Effector CD4-positive, alpha-beta T cell (primary cell): ENCODE measurements at places on chromosomes 12 and 14.

DNA sequence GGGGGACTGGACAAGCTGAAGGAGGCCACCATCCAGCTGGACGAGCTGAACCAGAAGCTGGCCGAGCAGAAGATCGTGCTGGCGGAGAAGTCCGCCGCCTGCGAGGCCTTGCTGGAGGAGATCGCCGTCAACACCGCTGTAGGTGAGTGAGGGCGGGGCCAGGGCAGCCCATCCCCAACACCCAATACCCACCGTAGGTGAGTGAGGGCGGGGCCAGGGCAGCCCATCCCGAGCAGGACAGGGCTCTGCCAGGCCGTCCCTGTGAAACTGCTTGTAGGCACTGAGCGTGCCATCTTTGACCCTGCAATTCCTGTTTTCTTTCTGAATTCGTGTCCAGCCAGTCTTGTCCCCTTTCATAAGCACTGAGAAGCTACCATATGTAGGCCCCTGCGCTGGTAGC is 74.0 kb downstream of the CCDC92 start:
- DNase-seq: no peak

DNA sequence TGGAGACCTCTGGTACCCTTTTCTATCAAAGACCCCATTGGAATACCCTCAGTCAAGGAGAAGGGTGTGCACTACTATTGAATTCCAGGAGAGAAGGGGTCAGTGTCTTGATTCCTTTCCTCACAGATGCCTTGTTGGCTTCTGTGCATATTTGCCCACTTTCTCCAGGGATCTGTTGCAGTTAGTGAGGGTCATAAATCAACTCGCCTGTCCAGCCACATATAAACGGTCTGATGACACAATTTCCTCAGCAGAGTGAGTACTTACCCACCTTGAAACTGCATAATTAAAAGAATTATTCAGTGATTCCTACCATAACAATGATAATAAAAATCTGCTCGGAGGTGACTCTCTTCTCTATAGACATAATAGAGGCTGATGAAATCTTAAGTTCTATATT is 13.9 kb upstream of the DCD start:
- DNase-seq: no peak

GRCh38 chr12:22248121-22248520 is 86.4 kb downstream of the ST8SIA1 start:
- DNase-seq: no peak

DNA sequence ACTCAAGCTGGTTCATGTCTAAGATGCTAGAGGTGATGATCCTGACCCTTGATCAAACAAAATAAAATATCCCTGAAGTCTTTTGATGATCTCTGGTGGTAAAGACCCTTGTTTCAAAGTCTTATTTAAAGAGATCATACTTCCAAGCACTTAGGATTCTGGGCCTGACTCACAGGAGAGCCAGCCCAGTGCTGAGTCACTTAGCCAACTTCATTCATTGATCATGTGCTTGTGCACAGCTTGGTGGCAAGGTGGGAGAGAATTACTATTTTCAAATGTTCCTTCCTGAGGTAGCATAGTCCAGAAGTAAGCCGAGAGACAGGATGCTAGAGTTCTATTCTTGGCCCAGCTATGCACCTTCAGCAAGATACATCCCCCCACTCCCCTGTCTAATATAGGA is 40.6 kb downstream of the SCN8A start:
- DNase-seq: no peak

DNA sequence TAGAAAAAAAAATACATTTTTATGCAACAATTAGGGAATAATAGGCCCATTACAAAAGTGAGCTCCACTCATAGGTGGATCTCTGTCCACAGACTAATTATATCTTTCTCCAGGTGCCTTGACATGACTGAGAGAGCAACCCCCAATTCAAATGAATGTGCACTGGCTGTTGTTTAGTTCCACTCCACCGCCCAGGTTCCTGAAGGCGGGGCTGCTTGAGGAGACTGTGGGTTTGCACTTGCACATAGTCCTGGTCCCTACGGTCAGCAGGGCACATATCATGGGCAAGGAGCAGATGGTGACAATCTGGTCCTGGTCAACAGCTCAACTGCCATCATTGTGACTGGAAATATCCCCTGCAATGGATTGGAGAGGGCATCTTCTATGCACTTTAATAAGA is 195.6 kb upstream of the PWP1 start:
- DNase-seq: no peak

GRCh38 chr12:76810671-76811419 is 46.9 kb downstream of the ZDHHC17 start:
- DNase-seq: no peak

DNA sequence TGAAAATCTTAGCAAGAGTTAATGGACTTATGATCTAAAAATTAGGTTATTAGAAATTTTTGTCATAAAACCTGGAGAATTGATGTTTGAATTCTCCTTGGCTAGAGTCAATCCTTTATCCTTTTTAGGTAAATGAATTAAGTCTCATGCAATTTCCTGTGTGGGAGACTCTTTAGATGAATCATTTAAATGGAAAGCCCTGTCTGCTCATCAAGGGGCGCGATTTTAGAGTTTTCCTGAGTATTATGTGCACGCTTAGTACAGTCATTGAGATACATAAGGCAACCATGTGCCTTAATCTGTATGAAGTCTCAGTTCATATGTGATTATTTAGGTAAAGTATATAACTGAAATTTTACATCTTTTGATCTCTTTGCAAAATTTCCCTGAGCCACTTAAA is 974.7 kb downstream of the NRXN3 start:
- DNase-seq: no peak

- DNase-seq: no peak
Observed at GRCh38 chr12:52362118-52362726, 5.1 kb downstream of the KRT85 start.

DNA sequence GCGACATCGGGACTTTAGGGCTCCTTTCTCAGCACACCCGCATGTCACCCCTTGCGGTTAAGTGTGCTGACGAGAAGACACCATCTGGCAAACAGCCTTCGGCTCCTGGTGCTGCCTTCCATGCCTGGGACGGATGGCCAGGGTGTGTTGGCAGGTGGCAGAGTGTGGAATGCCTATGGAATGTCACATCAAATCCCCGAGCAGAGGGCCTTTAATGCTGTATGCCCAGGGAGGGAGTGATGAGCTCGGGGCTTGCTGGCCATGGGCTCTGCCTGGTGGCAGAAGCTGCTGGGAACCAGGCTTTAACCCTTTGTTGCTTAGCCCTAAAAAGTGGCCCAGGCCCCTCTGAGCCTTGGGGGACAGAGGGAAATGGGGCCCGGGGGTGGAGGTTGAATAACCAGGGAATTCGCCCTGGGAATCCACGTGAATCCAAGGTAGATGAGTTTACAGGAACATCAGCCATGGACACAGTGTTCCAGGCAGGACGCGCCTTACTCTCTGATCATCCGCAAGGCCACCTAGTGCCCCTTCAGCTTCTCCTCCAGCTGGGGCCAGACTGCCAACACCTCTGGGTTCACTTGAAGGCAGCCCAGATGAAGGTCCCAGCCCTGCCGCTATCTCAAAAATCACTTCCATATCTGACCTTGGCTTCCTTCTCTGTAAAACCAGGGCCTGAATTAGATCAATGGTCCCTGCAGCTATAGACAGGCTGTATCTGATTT is 17.4 kb downstream of the FAM181A start:
- no peak for DNase-seq

- no peak for DNase-seq
Observed at GRCh38 chr12:107847830-107848229, 73.3 kb downstream of the ASCL4 start.

DNA sequence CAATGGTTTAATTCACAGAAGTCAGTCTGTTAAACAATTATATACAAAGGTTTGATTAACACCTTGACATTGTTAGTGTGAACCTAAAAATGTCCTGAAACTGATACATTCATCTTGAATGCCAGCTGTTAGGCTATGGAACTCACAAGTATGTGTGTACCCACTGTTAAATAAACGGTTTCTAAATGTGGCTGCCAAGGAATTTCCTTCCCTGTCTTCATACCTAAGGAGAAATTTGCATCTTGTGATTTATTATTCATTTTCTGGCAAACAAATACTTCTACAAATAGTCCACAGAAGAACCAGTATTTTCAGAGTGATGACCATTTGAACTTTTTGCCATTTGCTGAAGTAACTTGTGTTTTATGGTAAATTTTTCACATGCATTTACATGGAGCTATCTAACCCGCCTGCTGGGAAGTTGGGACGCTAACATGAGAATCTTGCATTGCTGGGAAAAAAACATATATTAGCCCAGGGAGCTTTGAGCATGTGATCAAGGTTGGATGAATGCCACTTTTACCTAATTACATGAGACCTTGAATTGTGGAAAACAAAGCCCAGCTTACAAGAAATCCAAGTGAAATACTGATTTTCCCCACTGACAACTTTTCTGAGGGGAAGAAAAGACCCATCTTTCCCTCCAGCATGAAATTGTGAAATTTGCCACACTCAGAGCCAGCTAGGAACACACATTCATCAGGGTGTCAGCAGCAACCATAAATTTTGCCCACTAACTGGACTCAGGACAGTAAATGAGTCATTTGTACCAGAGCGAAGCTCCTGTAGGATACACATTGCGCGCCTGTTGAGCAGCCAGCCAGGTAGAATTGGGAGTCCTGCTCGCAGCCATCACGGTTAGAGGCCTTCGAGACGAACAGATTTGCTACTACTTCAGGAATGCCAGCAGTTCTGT is 118.0 kb downstream of the KICS2 start:
- no peak for DNase-seq

DNA sequence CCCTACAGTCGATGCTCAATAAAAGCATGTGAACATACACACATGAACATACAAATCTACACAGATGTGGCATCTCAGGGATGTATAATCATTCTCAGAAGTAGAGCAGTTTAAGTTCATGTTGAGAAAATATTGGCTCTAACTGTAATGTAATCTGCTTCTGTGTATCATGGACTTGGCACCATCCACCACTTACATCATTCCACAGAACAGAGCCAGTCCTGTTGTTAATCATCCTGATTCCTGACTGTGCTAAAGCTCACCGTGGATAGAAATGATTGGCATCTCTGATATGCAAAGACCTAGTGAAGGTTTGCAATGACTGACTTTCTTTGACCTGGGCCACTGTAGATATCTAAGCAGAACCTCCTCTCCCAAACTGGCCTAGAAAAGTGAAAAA is 1141.3 kb downstream of the BCL11B start:
- DNase-seq: no peak
